ENCODE measurements at places on chromosomes 5 and 9.

DNA sequence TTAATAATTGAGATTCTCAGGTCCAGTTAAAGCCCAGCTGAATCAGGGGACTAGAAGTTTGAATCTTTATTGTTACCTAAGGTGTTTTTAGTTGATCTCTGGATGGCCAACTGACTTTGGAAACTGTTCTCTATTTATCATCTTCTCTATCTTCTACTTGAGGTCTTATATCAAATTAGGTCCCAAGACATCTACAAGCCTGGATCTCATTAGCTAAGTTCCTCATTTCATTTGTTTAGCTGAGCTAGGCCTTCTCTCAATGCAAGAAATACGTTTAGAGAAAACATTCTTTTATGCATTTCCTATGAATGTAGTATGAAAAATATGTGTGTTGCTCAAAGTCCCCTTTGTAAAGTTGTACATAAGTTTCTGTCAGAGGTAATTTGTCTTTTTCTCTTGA is 196.6 kb downstream of the PTTG1 start:
- no peak for DNase-seq

GRCh38 chr5:29935371-29935770 is 1258.1 kb upstream of the CDH6 start:
- no peak for DNase-seq

GRCh38 chr9:107214381-107214780 is 68.7 kb upstream of the RAD23B start:
- DNase-seq = no peak

- DNase-seq = no peak
Measured at GRCh38 chr5:81629986-81630385, 120.9 kb downstream of the SSBP2 start.

DNA sequence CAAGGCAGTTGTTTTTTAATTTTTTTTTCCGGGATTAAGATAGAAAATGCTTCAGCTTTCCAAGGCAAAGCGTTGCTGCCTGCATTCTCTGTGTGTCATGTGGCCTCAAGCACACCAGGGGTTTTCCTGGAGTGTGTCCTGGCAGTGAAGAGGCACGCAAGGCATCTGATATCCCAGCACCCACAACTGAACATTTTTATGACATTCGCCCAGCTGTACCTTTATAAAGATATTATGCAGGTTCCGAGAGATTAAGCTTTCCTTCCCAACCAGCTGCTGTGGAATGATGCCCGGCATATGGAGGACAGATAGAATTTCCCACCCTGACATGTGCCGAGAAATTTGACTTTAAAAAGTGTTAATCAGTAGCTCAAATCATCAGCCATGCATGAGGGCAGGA is 205.6 kb downstream of the GADD45G start:
- peak; percentile 81 for DNase-seq

DNA sequence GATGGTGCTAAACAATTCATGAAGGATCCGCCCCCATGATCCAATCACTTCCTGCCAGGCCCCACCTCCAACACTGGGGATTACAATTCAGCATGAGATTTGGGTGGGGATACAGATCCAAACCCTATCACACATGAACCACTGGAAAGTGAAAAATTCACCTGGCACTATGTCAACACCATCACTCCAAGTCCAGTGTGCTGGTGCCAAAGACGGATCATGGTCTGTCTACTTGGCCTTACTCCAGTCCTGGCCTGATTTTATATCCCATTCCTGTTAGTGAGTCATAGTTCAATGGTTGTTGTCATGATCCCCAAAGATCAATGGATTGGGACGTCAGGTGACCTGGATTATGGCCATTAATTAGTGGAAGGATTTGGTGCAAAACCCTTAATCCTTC is 147.4 kb upstream of the RPS23 start:
- DNase-seq = no peak

- DNase-seq = no peak
Measured at GRCh38 chr5:135373736-135374515, 25.1 kb downstream of the MACROH2A1 start.

- DNase-seq = no peak
Measured at GRCh38 chr5:140420665-140421361, 19.2 kb downstream of the ANKHD1 start.

DNA sequence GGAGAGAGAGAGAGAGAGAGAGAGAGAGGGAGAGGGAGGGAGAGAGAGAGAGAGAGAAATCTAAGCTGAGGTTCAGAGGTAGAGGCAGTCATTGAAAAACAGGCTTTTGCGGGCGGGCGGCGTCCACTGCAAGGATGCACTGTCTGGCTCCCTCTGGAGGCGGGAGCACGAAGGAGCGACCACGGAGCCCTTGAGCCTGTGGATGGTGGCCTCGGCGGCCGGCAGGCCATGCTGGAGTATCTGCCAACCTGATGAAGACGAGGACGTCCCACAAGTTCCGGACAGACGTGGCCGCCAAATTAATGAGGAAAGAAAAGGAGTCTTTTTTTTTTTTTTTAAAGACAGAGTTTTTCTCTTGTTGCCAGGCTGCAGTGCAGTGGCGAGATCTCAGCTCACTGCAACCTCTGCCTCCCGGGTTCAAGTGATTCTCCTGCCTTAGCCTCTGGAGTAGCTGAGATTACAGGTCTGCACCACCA is 2.2 kb upstream of the CCDC125 start:
- peak; percentile 81 for DNase-seq

DNA sequence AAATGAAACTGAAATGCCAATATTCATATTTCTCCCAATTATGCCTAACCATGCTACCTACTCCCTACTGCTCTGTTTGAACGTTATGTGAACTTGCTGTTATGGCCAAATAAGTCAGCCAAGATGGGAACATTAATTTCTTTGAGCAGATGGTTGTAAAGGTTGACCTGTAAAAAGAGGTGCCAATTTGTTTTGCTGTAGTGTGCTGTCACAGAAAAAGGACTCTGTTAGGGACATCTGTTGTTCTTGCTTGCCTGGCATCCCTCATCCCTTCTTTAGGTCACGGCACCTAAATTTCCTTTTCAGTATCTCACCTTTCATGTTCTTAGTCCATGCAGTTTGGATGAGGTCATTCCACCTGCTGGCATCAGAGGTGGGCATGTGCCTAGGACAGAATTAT is 35.4 kb downstream of the GDNF start:
- DNase-seq = no peak

DNA sequence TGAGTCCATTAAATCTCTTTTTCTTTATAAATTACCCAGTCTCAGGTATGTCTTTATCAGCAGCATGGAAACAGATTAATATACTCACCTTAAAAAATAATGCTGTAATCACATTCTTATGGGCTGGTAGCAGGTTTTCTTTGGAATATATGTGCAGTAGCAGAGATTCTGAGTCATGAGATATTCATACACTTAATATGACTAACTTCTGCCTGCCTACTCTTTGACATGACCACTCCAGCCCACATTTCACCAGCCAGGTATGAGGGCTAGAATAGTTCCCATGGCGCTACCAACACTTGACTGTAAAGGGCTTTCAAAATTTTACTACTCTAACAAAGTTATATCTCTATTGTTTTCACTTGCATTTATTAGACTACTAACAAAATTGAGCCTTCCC is 74.1 kb upstream of the GHR start:
- no peak for DNase-seq

- DNase-seq = no peak
Measured at GRCh38 chr9:109604781-109605180, 106.7 kb upstream of the PTPN3 start.

GRCh38 chr9:26662476-26662875 is 230.1 kb downstream of the CAAP1 start:
- DNase-seq = no peak

DNA sequence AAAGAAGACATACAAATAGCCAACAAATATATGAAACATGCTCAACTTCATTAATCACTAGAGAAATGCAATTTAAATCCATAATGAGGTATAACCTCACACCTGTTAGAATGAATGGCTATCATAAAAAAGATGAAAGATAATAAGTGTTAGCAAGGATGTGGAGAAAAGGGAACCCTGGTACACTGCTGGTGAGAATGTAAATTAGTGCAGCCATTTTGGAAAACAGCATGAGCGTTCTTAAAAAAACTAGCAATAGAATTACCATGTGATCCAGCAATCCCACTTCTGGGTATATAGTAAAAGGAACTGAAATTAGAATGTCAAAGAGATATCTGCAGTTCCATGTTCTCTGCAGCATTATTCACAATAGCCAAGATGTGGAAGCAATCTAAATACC is 64.2 kb upstream of the CEP78 start:
- no peak for DNase-seq

DNA sequence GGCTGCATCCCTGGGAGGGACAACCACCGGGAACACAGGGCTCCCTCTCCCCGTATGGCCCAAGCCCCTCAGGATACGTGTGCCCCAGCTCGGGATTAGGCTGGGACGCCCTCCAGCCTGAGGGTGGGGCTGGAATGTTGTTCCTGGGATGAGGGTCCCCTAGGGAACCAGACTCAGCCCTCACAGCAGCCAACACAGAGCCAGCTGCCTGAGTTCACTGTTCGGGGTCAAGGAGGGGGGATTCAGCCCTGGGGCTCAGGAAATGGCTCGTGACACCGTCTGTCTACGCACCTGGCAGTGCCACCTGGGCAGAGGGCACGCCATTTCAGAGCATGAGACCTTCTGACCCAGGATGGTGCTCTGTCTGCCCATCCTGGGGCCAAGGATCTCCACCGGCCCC is 8.9 kb downstream of the RNF44 start:
- DNase-seq = no peak

DNA sequence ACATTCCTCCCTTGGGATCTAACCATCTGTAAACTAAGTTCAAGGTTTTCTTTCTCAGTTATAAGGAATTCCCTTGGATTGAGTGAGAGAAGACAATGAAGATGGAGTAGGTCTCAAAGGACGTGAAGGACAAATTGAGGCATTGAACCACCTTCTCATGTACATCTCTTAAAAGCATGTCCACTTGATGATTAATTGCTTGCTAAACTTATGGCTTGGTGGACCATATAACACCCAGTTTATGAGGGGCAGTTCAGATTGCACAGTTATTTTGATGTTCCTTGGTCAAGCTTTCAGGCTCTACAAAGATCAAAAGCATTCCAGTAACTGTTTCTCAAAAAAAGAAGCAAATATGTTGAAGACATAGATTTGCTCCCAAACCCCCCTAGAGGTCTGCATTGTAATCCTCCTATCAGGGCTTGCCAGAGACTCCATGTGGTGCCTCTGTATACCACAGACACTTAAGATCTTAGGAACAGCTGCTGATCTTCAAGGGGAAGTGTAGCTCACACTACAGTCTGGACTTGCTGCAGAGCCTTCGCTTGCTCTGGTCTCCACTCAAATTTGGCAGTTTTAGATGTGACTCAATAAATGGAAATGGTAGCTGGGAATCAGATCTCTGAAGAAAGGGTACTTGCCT is 56.9 kb upstream of the ALDH1A1 start:
- no peak for DNase-seq

GRCh38 chr9:96206156-96206751 is 95.7 kb downstream of the HSD17B3 start:
- DNase-seq = no peak

- DNase-seq = peak; percentile 55
Measured at GRCh38 chr5:170809551-170809950, 26.0 kb downstream of the GABRP start.

GRCh38 chr5:5523066-5523505 is 100.6 kb downstream of the ICE1 start:
- peak; percentile 33 for DNase-seq

GRCh38 chr9:18971404-18971803 is 61.6 kb downstream of the SAXO1 start:
- DNase-seq = no peak

DNA sequence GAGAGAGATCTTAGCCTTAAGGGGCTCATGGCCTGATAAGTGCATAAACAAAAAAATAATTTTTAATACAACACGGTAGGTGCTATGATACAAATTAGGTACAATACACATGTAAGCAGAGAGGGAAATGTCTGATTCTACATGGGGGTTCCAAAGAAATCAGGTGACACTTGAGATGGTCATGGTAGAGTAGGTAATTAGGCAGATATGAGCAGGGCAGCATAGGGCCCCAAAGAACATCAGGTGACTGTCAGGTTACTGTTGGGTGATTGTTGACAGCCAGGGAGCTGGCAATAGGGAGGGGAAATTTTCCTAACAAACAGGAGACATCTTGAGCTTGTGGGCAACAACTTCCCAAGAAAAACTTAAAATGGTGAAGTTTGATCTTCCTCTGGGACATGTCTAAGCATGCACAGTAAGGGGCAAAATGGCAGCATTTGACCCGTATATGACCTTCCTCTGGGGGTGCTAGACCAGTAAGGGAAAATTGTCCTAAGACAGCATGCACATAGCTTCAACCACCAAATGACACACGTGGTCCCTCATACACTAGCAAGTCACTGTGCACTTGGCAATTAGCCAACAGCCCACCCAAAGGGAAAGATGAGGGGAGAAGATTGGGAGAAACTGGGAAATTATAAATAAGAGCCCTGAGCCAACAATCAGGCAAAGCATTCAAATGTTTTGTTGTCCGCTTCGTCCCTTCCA is 37.3 kb upstream of the TENT4A start:
- DNase-seq = no peak

DNA sequence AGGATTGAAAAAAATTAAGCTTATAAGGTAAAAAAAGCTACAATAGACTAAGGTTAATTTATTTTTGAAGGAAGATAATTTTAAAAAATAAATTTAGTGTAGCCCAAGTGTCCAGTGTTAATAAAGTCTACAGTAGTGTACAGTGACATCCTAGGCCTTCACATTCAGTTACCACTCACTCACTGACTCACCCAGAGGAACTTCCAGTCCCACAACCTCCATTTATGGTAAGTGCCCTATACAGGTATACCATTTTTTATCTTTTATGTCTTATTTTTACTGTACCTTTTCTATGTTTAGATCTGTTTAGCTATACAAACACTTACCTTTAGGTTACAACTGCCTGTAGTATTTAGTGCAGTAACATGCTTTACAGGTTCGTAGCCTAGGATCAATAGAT is 79.8 kb upstream of the ZNF462 start:
- DNase-seq = no peak

DNA sequence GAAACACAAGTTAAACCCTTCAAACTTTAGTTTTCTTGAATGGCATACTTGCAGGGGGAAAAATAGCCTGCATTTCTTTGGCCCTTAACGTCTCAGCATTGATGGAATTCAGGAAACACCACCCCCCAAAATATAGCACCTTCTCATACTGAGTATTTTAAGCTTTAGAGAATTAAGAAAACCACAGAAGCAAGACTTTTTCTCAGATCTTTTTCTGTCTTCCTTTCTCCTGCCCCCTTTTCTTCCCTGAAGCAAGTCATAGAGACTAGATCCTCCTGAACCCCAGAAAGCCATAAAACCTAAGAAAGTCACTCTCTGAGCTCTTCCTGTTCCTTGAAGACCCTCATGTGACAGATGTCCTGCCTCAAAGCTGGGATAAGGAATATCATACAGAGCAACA is 1069.9 kb downstream of the EFNA5 start:
- DNase-seq = no peak

DNA sequence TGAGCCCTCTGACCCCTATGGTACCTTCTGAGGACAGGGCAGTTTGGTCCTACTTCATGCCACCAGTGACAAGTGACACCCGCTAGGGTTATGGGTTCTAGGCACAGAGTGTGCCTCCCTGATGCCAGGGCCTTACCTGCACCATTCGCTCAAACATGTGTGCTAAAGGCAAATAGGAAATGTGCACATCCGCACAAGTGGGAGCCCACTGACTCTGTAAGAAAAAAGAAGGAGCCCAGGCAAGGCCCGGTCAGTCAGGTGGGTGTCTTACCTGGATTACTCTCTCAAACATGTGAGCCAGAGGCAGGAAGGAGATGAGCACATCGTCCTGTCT is 29.1 kb upstream of the MEIKIN start:
- DNase-seq = no peak
